Activated CD4-positive, alpha-beta T cell treated with anti-CD3 and anti-CD28 coated beads, Interleukin-2, amount 50 U/mL, for 4 hours (primary cell): ENCODE measurements at places on chromosomes 13 and 19.

- no peak for DNase-seq
Measured at GRCh38 chr13:49183672-49184325, 36.3 kb upstream of the MLNR start.

- no peak for DNase-seq
Measured at GRCh38 chr13:28538932-28539331, 44.0 kb upstream of the FLT1 start.

DNA sequence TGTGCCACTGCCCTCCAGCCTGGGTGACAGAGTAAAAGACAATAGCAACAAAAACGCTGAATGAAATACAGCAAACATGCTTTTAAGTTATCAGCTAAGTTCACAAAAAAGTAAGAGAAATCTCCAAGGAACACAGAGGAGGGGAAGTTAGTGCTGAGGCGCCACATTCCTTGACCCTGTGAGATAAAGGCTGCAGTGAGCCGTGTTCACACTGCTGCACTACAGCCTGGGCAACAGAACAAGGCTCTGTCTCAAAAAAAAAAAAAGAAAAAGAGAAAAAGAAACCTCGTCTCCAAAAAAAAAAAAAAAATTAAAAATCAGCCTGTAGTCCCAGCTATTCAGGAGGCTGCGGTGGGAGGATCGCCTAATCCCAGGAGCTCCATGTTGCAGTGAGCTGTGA is 16.3 kb upstream of the DOCK6 start:
- DNase-seq = no peak

DNA sequence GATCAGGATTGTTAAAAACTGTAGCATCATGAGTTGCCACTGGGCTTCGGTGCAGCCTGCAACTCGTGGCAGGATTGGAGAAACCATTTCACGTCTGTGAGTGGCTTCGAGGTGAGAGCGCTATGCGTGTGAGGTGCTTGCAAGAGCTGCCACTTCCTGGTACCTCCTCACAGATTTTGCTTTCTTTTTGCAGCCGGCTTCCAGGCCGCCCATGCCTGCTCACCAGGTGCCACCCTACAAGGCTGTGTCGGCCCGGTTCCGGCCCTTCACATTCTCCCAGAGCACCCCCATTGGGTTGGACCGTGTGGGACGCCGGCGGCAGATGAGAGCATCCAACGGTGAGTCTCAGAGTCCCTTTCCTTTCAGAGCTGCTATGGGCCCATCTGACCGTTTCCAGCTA is 57.9 kb upstream of the C1QTNF9 start:
- DNase-seq = peak; percentile 74

DNA sequence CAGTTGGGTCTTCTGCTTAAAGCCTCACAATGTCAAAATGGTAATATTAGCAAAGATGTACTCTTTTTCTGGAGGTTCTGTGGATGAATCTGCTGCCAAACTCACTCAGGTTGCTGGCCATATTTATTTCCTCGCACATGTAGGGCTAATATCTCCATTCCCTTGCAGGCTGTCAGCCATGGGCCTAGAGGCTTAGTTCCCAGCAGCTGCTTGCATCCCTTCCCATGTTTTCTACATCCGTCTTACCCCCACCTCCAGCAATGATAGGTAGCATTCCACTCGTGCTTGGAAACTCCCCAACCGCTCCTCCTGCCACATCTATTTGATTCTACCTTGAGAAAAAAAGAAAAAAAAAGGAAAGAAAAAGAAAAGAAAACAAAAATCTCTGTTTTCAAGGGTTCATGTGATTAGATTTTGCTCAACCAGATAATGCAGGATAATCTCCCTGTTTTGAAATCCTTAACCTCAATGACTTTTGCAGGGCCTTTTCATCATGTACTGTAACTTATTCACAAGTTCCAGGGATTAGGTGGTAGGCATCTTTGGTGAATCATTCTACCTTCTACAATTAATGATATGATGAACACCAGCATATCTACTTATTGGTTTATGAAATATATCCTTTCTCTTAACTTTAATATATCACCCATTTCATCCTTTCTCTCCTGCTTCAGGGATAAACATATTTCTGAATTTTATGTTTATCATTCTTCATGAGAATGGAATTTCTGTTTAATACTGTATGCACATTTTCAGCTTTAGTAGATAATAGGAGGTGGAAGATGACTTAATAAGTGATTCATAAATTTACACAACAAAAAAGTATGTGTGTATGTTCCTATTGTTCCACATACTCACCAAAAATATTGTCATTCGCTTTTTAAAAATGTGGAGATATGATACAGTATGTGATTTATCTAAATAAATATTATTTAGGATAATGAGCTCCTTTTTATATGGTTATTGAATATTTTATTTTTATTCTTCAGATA is 931.9 kb downstream of the SLITRK5 start:
- no peak for DNase-seq

DNA sequence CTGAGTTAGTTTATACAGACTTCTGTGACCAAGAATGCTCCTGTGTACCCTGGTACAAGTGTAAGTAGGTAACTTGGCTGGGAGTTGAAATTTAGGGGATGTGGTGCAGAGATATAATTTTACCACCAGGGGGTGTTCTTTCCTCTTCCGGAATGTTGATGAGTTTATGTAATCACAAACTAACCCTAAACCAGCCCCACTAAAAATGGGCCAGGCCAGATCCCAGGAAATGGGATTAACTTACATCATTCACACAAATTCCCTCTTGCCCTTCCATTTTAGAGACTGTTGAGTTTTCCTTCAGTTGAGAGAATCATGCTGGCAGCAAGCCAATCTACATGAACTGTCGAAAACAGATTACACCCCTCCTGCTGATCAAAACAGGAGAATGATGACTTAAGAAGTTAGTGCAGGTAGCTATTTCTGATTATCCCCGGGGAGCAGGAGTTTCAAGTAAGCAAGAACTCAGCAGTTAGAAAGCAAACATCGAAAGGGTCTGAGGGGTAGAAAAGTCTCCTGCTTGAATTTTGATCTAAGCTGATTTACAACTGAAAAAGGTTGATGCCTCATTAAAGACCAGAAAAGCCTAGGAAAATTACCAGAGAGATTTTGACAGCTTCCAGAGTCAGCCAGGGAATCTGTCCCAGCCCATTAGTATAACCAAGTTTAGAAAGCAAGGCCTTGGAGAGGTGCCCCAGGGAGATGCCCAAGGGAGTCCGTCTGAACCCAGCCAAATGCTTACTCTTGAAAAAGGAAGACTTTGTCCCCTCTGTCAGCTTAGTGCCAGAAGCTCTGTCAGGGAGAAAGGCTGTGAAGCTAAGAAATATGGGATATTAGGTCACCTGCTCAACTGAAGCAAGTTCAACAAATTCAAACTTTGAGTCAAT is 32.3 kb upstream of the MED4 start:
- DNase-seq = peak; percentile 20

- DNase-seq = no peak
Measured at GRCh38 chr13:71395053-71395452, 472.0 kb downstream of the DACH1 start.

GRCh38 chr19:40380199-40381037 is 9.6 kb downstream of the HIPK4 start:
- DNase-seq = no peak

- DNase-seq = no peak
Measured at GRCh38 chr13:84263354-84264069, 381.2 kb upstream of the SLITRK1 start.

DNA sequence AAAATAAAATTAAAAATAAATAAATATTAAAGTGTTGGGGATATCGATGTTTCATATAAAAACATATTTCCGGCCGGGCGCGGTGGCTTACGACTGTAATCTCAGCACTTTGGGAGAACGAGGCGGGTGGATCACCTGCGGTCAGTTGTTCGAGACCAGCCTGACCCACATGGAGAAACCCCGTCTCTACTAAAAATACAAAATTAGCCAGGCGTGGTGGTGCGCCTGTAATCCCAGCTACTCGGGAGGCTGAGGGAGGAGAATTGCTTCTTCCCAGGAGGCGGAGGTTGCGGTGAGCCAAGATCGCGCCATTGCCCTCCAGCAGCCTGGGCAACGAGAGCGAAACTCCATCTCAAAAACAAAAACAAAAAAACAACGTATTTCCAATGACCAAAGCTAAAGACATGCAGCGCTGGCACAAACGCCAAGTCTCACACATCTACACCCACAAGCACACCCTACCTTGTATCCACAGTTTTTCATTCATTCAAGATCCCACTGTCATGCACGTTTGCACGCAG is 907 bp downstream of the ZNF569 start:
- no peak for DNase-seq

DNA sequence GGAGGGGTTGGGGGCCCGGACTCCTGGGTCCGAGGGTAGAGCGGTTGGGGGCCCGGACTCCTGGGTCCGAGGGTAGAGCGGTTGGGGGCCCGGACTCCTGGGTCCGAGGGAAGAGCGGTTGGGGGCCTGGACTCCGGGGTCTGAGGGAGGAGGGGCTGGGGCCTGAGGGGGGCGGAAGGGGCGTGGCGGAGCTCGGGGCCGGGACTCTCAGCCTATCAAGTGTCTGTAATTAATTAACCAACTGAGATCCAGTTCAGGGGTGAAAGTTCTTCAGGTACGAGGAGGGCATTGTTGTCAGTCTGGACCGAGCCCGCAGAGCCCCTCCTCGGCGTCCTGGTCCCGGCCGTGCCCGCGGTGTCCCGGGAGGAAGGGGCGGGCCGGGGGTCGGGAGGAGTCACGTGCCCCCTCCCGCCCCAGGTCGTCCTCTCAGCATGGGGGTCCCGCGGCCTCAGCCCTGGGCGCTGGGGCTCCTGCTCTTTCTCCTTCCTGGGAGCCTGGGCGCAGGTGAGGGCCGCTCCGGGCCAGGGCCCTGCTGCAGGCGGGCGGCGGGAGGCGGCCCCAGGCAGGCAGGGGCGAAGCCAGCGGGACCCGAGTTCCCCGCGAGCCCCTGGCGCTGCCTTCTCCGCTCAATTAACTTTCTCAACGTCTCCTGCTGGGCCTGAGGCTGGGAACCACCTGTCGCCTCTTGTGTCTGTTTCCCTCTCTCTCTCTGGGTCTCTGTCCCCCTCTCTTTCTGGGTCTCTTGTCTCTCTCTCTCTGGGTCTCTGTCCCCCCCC is 697 bp downstream of the FCGRT start:
- no peak for DNase-seq

GRCh38 chr13:101939370-101939769 is 462.5 kb downstream of the FGF14 start:
- no peak for DNase-seq

DNA sequence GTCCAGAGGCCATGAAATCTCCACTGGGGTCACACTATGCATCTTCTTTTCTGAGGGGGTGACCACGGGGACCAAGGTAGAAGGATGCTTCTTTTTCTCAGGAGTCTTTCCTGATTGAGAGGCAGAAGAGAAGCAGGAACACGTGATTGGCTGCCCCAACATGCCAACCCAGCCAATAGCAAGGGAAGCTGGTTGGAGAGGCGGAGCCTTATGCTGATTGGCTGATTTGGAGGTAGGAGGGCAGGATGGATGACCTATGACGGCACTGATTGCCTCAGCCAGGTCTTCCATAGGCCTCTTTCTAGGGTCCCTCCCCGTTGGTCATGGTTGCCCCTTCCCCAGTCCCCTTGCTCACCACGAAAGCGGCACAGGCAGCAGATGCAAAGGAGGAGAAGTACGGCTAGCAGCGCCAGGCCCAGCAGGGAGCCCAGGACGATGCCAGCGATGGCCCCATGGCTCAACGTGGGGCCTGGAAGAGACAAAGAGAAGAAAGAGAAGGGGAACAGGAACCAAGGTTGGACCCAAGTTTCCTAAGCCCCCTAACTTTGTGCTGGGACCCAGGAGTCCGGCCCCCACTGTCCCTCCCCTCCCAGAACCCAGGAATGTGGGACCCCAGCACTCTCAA is 8.0 kb downstream of the VSIG10L start:
- no peak for DNase-seq

DNA sequence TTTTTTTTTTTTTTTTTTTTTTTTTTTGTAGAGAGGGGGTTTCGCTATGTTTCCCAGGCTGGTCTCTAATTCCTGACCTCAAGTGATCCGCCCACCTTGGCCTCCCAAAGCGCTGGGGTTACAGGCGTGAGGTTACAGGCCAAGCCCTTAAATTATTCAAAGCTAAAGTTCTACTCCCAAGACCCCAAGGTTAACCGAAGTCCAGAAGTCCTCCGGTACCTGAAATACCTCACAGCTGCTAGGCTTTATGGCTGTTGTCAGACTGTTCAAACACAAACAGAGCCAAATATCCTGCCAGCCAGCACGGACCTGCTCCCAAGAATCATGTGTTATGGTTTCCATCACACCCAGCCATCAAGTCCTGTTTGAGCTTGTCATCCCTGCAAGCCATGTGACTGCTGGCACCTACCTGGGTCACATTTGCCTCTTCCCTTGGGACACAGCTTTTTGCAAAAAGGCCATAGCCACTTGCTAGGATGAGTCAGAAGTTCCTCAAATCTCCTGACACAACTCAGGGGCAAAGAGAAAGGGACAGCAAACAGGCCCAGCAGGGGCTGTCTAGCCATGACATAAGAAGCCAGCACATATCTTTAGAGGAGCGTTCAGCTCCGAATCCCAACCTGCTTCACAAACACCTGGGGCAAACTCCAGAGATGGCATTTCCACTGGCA is 129.9 kb downstream of the FOXO1 start:
- no peak for DNase-seq

GRCh38 chr19:5217171-5217570 is 123.4 kb downstream of the PTPRS start:
- DNase-seq = no peak

GRCh38 chr19:3851254-3852176 is 17.3 kb downstream of the ZFR2 start:
- no peak for DNase-seq

GRCh38 chr19:51460164-51460992 is 2.1 kb upstream of the SIGLEC8 start:
- DNase-seq = no peak

DNA sequence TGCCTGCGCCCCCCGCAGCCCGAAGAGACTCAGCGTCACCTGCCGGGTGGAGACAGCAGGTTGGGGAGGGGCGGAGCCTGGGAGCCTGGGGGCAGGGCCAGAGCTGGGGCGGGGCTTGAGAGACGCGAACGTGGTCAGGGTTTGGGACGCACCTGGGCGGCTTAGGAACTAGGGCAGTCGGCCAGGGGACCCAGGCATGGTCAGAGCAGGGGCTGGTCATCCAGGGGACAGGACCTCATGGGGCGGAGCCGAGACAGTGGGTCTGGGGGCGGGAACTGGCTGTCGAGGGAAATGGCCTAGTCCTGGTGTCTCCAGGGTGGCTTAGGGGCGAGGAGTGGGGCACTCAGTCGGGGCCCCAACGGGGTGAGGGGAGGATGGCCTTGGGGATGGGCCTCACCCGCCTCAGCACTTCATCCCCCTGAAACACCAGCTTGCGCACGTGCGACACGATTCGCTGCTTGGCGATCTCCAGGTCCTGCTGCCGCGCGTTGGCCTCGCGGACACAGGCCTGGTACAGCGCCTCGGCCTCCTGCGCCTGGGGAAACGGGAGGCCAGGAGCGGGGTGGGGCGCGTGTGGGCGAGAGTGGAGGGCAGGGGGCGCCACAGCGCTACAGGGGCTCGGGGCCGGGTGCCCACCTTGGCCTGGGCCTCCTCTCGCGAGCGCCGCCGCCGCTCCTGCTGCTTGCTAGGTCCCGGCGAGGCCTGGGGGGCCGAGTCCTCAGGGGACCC is 5.8 kb downstream of the GMIP start:
- DNase-seq = no peak

- DNase-seq = no peak
Measured at GRCh38 chr13:60755380-60756163, 358.6 kb downstream of the TDRD3 start.

- no peak for DNase-seq
Measured at GRCh38 chr13:111948811-111949210, 118.1 kb upstream of the SOX1 start.

GRCh38 chr19:54851353-54851752 is 1.1 kb downstream of the KIR3DL2 start:
- no peak for DNase-seq

- DNase-seq = no peak
Measured at GRCh38 chr13:110440946-110441731, 120.4 kb downstream of the RAB20 start.
